ENCODE measurements at places on chromosomes 3 and 15.

DNA sequence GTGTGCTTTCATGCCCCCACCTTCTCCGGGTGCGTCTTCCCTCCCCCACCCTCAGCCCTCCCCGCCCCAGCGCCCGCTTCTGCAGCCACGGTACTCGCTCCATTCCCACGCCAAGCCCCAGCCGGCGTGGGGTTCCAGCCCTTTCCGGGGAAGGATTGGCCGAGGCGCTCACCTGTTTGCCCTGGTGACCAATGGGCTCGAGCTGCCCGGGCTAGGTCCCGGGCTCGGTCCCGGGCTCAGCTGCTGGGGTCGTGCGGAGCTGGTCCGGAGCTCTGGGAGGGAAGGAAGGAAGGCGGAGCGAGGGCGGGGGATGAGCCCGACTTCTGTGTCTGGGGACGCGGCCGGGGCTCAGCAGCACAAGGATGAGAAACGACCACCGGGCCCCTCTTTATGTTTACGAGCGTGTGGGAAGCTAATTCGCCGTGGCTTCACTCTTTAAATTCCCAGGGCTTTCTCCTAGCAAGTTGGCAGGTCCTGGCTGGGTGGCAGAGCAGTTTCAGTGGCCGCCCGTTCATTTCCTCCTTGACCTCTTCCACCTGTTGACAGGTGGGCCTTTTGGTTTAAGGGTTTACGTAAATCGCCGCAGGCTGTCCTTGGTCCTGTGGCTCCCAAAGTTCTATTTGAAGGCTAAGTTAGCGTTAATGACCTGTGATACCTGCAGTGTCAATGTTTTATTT, at the start of gene IGSF10:
Gene IGSF10 (minus strand): TSS at position 288 of the 677 bp plus-strand sequence. CDS start 2,352 bp downstream, outside the sequence.
- no peak for DNase-seq

- DNase-seq = no peak
These were observed 573.2 kb upstream of the MDFIC2 start for GRCh38 chr3:70885636-70886035.

GRCh38 chr3:86420990-86421739, 569.8 kb downstream of the VGLL3 start:
- DNase-seq = no peak

DNA sequence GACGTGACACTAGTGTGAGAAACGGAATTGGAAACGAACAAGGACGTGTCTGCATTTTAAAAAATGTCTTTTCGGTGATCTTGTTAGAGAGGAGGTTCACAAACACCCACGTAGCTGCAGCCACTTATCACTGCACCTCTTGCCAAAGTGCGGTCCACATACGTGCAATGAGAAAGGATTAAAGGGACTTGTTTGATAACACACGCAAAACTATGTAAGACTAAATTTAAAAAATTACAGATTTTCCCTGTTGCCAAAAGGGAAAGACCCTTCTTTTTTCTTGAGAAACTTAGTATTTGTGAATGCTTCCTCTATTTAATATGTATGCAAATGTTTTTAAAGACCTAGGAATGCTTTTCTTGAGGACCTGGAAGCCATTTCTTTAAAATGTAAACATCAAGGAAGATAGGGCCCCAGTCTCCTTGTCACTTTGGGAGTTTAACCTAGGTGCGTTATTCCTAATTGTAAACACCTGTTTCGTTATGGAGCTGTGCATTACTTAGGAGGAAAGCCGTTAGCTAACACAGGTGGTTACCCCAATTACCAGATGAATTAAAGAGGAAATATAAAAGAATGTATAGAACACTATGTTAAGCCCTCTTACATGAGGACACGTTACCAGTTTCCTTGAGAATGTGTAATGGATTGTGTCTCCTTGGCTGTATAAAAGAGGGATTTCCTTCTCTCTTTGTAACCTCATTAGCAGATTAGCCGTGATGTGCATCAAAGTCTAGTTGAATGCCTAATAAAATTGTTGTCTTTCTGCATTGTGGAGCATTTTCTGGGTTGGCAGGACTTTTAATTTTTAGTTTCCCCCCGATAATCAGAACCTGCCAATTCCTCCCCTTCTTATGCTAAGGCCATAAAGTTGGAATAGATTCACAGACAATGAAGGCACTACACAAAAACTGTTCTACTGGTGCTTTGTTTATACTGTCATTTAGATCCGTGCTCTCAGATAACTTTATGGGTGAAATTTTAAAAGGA, 1.0 kb downstream of the LEKR1 start:
- DNase-seq = peak; percentile 10

GRCh38 chr15:51348688-51349087, 7.2 kb downstream of the GLDN start:
- no peak for DNase-seq

GRCh38 chr3:128788268-128788869, 62.4 kb downstream of the RAB7A start:
- no peak for DNase-seq

DNA sequence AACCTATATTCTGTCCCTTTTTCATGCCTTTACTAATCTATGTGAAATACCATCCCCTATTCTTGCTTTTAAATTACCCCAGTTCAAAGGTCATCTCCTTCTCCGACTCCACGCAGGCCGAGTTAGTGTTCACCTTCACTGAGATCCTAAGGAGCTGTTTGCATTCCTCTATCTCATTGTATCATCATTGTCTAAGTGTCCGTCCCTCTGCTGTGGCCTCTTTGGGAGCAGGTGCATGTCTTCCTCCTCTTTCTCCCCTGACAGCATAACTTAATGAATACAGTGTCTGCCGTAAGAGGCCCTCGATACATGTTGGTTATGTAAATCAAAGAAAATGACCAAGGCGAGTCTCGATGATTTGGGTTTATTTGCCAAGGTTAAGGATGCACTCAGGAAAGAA, 4.9 kb upstream of the PPP1R2 start:
- no peak for DNase-seq

- peak; percentile 43 for DNase-seq
These were observed 20.4 kb upstream of the SATB1 start for GRCh38 chr3:18445401-18446148.

GRCh38 chr3:55604402-55604801, 117.3 kb upstream of the WNT5A start:
- DNase-seq = no peak

GRCh38 chr15:77839970-77840905, 207.5 kb upstream of the LINGO1 start:
- DNase-seq = no peak

- no peak for DNase-seq
These were observed 86.7 kb downstream of the TBC1D5 start for GRCh38 chr3:17655743-17656142.

DNA sequence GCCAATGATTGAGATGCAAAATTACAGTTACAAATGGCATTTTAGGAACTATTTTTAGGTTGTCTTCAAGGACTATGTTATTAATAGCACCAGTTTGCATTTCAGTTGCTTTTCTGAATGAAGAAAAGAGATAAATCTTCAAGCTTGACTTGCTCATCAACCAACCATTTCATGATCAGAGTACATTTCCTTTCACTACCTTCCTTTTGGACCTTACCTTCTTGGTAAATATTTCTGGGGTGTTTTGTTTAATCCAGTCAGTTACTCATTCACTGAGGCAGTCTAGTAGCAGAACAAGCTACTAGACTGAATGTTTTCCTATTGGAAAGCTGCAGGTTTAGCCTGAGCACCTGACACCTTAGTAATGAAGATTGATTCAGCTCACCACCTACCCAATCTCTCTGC, 8.2 kb downstream of the SLC27A2 start:
- DNase-seq = no peak

DNA sequence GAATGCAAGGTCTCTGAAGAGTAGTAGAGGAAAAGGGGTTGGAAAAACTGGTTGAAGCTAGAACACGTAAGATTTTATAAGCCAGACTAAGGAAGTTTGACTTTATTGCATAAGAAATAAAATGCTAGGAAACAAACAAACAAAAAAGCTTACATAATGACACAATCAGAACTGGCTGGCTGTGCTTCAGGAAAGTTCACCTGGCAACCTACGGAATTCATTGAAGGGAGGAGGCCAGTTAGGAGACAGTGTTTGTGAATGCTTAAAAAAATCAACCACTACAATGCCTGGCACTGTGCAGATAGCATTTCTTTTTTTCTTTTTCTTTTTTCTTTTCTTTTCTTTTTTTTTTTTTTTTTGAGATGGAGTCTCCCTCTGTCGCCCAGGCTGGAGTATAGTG, 1.9 kb upstream of the ICE2 start:
- DNase-seq = no peak

DNA sequence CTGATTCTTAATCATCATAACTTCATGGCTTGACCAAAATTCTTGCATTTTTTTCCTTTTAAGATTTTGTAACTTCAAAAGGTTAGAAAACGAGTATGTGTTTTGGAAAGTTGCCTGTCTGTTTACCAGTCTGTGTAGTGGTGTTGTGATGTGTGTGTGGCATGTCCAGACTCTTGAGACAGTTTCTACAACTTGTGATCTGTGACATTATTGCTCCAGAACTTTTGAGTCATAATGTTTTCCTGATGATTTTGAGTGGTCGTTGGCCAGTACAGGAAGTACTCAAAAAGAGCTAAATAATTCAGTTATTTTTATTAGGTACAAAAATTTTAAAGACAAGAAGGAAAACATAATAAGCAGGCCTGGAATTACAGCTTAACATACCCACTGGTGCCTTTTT, 229.0 kb upstream of the C2CD4B start:
- DNase-seq = no peak

DNA sequence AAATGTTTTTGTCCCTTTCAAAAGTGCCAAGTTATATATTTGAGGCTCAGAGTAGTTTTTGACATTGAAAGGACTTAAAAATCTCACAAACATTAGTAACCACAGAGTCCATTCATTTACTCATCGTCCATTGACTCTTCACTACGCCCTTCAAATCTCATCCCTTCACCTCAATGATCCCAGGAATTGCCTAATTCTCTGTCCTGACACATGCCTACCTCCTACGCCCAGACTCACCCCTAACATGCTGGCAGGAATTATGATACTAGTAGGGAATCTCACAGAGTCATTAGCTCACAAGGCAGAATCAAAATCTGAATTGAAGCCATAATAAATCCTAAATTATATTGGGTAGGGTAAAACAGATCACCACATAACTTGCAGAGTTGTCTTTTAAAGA, 410.1 kb downstream of the RAP2B start:
- no peak for DNase-seq

- no peak for DNase-seq
These were observed 6.1 kb upstream of the MCF2L2 start for GRCh38 chr3:183434503-183434902.

DNA sequence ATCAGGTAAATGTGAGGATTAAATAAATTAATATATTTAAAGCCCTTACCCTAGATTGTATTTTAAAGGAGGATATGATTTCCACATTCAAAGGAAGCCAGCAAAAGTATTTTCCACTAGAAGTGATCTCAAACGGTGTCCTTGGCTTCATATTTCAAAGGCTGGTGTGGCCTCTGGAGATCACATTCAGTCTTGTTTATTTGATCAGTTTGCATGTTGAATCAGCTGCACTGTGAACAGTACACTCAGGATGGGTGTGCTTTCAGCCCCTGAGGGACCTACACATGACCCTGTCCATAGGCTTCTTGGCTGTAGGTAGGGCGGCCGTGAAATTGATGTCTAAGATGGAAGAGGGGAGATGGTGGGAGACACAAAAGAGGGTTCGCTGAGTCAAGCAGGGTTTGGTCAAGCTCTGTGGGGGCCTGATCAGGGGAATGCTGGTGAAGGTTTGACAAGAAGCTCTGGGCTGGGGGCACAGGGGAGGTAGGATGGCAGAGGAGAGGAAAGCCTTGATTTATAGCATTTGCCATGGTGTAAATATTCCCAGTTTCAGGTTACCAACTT, 21.9 kb downstream of the CYP8B1 start:
- DNase-seq = no peak

DNA sequence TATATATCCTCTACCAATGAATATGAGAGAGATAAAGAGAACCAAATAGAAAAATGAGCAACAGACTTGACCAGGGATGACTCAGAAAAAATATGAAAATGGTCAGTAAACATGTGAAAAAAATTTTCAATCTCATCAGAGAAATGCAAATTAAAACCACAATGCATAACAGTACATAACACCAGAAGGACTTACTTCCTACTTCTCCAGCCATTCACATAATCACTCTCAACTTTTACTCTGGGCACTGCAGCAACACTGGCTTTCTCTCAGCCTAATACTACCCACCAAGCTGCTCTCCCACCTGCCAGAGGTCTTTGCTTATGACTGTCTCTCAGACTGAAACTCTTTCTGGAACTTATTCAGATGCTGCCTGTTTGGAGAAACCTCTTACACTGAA, 49.4 kb downstream of the DPH6 start:
- DNase-seq = no peak

GRCh38 chr3:196620161-196620604, 19.3 kb upstream of the NRROS start:
- DNase-seq = no peak

GRCh38 chr3:56398659-56399058, 69.6 kb downstream of the ERC2 start:
- no peak for DNase-seq

DNA sequence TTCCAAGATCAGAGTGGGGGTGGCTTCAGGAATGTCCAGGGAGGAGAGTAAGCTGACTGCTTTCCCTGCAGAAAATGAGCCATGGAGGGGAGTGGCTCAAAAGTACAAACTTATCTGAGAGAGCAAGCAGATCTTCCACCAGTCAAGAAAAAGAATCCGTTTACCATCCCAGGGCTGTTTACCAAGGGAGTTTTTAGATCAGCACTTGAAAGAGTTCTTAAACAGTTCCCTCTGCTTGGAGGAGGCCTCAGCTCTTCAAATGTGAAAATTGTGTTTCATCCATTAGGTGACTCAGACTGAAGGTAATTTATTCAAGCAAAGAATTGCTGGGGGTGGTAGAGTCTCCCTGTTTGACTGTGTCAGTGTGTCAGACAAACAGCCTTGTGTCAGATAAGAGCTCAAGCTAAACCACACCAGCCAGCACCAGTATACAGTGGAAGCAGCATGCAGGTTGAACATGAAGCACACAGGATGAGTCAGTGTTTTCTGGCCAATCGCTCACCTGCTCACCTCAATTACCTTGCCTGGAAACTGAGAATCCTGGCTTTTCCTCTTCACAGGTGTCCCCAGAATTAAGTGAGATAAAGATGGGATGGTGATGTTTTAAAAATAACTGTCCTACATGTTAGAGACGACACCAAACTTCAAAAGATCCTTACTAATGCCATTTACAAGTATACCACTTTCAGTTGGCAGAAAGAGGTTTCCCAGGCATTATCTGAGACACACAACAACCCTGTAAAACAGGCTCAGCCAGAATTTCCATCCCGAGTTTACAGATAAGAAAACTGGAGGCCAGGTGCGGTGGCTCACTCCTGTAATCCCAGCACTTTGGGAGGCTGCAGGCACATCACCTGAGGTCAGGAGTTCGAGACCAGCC, 21.7 kb downstream of the SH3BP5 start:
- peak; percentile 61 for DNase-seq

DNA sequence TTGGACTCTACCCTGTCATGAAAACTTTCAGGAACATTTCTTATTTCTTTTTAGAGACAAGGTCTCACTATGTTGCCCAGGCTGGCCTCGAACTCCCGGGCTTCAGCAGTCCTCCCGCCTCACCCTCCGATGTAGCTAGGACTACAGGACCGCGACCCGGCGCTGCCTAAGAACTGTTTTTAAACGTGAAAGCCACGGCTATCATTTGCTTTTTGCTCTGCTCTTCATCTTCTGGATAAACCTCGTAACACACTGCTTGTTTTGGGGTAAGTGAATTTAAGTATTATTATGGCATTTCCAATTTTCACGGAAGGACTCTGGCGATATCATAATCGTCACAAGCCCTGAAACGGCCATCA, 14.3 kb upstream of the CCNL1 start:
- no peak for DNase-seq

- DNase-seq = no peak
These were observed 514 bp downstream of the MBNL1 start for GRCh38 chr3:152269056-152269830.

Data from stimulated activated CD4-positive, alpha-beta T cell treated with anti-CD3 and anti-CD28 coated beads, Interleukin-12 subunit alpha, Interleukin-12 subunit beta, amount 100 ng/mL, for 48 hours (primary cell).